ENCODE measurements at places on chromosomes 16 and 17.

GRCh38 chr17:1890758-1891450 is 61.1 kb downstream of the RPA1 start:
- no peak for DNase-seq

DNA sequence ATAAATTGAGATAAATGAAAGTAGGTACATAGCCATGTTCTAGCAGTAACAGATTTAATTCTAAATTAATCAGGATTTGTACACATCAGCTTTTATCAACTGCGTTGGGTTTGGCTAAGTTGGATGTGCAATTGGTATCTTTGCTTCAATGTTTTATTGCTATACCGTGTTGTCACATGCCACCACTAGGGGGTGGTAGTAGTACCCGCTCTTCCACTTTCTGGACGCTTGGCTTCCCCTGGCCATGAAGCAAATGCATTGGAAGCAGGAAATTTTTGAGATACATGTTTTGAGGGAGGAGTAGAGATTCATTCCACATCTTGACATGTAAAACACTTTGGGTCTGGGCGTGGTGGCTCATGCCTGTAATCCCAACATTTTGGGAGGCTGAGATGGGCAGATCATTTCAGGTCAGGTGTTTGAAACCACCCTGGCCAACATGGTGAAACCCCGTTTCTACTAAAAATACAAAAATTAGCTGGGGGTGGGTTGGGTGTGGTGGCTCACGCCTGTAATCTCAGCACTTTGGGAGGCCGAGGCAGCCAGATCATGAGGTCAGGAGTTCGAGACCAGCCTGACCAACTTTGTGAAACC is 58.6 kb downstream of the EMP2 start:
- DNase-seq: no peak

GRCh38 chr16:73000907-73001521 is 46.9 kb downstream of the ZFHX3 start:
- no peak for DNase-seq

GRCh38 chr17:21689604-21690003 is 2.7 kb upstream of the KCNJ18 start:
- no peak for DNase-seq

- no peak for DNase-seq
Observed at GRCh38 chr16:24228514-24228913, 27.6 kb upstream of the CACNG3 start.

DNA sequence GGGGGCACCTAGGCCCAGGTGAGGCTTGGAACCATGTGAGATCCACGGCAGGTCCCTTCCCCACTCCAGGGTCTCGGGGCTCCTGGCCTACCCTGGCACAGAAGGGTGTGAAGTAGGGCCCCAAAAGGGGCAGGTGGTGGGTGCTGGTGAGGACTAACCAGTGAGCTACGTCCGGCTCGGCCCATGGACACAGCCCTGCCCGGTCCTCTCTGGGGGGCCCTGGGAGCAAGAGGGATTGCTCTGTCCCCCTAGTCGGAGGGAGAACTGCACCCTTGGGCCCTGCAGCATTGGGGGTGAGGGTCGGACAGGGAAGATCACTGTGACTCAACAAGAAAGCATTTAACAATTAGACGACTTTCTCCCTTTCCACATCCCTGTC is 2.9 kb downstream of the ENPP7 start:
- no peak for DNase-seq

- no peak for DNase-seq
Observed at GRCh38 chr16:58176608-58177352, 21.1 kb downstream of the CSNK2A2 start.

GRCh38 chr16:49566432-49566831 is 192.8 kb downstream of the C16orf78 start:
- DNase-seq: no peak

DNA sequence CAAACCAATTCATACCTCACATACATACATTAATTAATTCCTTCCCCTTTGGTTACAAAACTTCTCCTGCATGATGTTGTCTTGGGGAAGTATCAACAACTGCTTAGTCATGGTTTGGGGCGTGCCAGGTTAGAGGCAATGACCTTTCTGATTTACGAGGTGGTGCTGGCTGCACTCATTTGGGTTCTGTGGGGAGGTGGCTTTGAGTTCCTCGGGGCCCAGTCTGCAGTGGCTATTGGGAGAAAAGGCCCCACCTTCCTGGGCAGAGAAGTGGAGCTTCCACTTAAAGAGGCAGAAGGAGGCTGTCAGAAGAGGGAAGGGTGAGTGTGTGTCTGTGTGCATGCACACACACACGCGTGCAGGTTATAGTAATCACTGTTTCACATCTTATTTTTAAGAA is 10.2 kb upstream of the ETV4 start:
- no peak for DNase-seq

DNA sequence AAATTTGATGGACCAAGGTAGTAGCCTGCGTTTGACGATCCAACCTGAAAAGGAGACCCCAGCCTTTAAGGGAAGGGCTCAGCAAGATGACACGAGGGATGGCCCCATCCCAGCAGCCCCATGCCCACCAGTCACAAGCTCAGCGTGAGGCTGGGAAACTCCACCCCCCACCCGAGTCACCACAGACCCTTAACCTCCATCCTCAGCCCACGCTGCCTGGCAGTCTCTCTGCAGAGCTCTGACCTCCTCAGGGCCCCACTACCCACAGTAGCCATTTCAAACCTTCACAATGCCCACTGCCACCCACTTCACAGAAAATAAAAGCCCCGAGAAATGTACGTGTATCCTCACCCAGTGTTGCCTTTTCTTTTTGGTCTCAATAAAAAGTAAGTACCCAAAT is 18.7 kb downstream of the USP36 start:
- DNase-seq: no peak

- no peak for DNase-seq
Observed at GRCh38 chr17:79629548-79630049, 18.7 kb upstream of the RBFOX3 start.

DNA sequence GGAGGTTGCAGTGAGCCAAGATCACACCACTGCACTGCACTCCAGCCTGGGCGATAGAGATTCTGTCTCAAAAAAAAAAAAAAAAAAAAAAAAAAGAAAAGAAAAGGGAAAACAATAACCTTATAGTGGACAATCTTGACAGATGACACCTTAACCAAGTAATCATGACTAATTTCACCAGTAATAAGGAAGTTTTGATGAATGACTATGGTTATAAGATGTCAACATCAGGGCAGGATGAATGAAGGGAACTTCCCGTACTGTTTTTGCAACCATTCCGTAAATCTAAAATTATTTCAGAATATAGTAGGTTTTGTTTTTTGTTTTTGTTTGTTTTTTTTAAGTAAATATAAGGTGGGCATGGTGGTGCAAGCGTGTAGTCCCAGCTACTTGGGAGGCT is 23.0 kb downstream of the GSPT1 start:
- DNase-seq: no peak

GRCh38 chr17:75825149-75825552 is 19.1 kb downstream of the UNC13D start:
- DNase-seq: no peak

DNA sequence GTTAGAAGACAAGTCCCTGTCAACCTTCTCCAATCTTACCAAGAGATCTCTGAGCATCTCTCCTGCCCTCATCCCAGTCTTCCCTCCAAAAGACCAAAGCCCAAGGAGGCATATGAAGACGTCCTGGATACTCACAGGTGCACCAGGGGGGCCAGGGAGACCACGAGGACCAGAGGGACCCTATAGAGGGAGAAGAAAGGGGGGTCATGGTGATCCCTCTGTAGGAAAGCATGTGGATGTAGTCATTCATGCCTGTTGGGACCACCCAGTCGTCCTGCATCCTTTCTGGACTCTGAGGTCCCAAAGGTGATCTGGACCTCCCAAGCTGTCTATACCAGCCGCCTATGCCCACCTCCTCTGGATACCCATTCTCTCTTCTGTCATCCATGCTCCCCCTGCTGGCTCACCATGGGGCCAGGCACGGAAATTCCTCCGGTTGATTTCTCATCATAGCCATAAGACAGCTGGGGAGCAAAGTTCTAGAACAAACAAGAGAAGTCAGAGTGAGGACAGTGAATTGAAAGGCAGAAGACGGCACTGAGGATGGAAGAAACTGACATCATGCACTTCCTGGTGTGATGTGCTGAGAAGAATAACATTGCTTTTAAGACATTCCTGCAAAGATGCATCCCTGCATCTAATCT is 3.3 kb downstream of the COL1A1 start:
- no peak for DNase-seq

DNA sequence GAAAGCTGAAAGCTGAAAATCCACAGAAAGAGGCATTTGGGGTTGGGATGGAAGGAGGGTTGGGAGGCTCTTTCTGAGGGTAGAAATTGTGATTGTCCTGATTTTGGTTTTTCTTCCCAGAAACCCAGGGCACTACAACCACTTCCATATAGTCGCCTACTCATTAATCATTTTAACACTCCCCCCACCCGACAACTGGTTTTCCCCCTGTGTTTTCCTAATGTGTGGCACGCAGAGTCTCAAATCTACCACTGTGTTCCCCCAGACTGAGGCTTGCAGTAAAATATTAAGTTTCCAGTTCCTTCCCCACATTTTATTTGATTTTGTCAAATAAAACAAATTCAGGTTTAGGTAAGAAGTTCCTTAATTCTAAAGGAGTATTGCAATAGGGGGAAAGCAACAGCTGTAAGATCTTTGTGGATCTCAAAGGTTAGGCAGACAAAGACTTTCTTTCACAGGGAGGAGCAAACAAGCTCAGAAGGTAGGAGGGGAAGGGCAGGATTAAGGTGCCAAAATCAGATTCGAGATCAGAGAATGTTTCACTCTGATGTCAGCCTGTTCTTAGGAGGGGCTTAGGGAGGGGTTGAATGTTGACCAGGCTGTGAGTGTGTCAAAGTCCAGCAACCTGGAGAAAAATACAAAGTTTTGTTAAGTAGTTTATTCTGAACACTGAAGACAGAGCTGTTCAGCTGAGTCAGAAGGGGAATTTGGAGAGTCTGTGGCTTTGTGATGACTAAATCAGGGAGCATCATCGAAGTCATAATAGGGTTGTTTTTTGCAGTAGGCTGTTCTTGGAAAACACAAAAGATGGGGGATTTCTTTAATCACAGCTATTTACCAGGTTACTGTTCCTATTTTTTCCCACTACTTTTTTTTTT is 3.6 kb downstream of the ZNF267 start:
- DNase-seq: peak; percentile 28

DNA sequence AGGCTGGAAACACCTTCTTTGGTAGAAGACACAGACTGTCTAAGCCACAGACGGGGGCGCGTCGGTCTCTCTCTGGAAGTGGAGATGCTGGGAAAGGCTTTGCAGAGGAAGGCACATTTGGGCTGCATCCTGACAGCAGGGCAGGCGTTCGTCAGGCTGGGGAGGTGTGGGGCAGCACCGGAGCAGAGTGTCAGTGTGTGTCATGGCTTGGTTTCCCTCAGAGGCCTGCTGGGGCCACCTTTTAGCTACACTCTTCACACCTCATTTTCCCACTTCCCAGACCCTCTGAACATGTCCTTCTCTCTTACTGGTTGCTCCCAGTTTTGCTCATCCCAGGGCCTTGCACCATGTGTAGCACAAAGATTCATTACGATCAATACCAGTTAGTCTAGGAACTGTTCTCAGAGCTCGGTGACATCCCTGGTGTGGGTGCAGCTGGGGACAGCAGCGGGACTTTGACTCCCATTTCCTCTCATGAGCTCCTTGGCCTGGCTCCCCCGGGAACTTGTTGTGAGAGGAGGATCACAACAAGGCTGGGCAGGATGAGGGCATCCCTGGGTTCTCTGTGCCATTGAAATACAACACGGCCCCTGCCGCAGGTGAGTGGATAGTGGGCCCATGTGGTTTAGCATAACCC is 33.1 kb downstream of the SMARCE1 start:
- no peak for DNase-seq

DNA sequence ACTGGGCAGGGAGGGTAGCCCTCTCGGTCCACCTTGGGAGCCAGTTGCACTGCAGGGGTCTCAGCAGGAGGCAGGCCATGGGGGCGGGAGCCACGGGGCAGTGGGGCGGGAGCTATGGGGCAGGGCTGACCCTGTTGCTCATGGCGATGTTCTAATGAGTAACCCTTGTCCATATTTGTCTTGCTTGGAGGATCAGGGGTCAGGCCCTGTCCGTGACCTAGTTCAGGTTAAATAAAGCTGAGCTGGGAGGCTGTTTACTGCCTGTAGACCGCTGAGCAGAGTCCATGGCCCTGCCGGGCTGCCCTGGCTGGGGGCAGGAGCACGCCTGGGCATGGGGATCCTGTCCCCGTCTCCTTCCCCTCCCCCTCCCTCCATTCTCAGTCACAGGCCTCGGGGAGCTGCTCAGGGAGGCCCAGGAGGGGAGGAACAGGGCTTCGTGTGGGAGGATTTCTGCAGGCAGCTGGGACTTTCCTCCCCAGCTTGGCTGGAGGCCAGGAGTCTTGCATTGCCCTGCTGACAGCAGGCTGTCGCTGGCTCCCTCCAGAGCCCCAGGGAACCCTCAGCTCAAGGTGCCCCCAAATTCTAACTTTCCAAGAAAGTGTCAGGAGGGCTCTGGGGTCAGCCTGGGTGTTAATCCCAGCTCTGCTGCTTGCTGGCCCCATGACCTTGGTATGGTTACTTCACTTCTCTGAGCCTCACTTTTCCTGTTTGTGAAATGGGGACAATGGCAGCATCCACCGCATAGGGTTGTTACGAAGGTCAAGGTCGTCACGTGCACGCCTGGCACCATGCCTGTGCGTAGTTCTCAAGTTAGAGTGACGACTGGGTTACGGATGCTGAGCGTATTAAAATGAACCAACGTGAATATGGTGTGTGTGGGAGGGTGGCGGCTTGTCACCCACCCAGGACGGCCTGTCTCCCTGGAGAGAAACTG is 6.1 kb upstream of the SERPINF2 start:
- no peak for DNase-seq

GRCh38 chr17:30104575-30105339 is 11.9 kb upstream of the NSRP1 start:
- peak; percentile 47 for DNase-seq

DNA sequence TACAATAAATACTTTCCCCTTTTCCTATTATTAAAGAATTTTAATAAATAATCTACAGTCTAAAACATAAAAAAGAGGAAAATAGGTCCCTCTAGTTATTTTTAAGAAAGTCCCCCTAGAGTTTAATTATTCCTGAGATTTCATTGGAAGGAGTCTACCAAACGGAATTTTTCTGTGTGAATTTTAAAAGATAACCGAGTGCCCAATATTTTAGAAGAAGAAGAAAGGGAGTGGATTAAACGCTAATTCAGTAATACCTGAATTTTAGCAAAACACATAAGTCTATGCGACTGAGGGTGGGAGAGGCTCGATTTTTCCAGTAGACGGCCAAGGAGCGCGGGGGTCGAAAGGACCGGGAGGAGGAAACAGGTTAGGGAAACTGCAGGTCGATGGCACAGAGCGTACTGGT is 2.2 kb downstream of the HOXB2 start:
- DNase-seq: no peak

- no peak for DNase-seq
Observed at GRCh38 chr17:82267575-82268379, 5.7 kb downstream of the CSNK1D start.

GRCh38 chr17:29698019-29698777 is 75.5 kb upstream of the CORO6 start:
- no peak for DNase-seq

GRCh38 chr16:49513040-49513439 is 139.4 kb downstream of the C16orf78 start:
- no peak for DNase-seq

GRCh38 chr16:64878940-64879339 is 242.9 kb downstream of the CDH11 start:
- no peak for DNase-seq

- no peak for DNase-seq
Observed at GRCh38 chr16:87830673-87831420, 38.5 kb downstream of the SLC7A5 start.

GRCh38 chr16:79932572-79932971 is 332.0 kb upstream of the MAF start:
- no peak for DNase-seq

- DNase-seq: no peak
Observed at GRCh38 chr16:63553980-63554379, 1517.7 kb upstream of the CDH8 start.

- no peak for DNase-seq
Observed at GRCh38 chr16:67528222-67528869, at the start of gene RIPOR1. Gene RIPOR1 (plus strand): TSS chr16:67528829. CDS start chr16:67538447, 9,618 bp downstream.

Data from activated naive CD8-positive, alpha-beta T cell treated with anti-CD3 and anti-CD28 coated beads, Interleukin-2, amount 50 U/mL, for 16 hours (primary cell).